ENCODE measurements at places on chromosomes 2 and 18.

GRCh38 chr2:219662566-219662965, 35.1 kb downstream of the SLC4A3 start:
- no peak for DNase-seq

GRCh38 chr2:54196646-54197045, 59.4 kb downstream of the TSPYL6 start:
- no peak for DNase-seq

- DNase-seq = no peak
Observed at GRCh38 chr2:25445464-25445863, 103.7 kb upstream of the DNMT3A start.

- DNase-seq = no peak
Observed at GRCh38 chr2:42922790-42923579, 130.6 kb upstream of the HAAO start.

GRCh38 chr2:82395531-82395930, 2063.5 kb downstream of the SUCLG1 start:
- DNase-seq = no peak

- DNase-seq = peak; percentile 61
Observed at GRCh38 chr2:171319164-171319810, 114.5 kb downstream of the METTL8 start.

DNA sequence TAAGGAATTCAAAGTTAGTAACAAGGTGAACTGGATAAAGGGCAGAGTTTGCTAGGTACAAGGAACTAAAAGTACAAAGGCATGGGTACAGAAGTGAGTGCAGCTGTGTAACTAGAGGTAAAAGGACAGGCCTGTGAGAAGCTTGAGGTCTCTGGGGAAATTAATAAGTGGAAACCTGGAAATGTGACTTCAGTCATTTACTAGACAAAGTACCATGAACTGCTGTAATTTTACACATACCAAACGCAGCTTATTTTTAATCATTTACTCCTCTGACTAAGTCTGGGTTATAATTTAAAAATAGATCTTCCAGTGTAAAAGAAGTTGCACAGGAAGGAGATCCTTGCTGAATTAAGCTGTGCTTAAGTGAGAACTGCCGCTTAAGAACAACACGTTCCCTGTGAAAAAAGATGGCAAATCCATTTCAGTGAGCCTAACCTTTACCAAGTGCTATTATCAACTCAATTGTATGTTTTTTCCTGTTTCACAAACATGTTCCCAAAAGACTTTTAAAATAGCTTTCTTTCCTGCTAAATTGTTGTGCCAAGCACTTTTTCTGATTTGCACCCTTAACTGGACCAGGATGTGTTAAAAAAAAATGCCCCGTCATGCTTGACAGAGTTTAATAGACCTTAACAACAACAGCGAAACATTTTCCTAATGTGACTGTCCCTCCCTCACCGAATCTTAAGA, 44.3 kb downstream of the CALCRL start:
- no peak for DNase-seq

GRCh38 chr2:235224410-235224809, 269.4 kb upstream of the AGAP1 start:
- no peak for DNase-seq

DNA sequence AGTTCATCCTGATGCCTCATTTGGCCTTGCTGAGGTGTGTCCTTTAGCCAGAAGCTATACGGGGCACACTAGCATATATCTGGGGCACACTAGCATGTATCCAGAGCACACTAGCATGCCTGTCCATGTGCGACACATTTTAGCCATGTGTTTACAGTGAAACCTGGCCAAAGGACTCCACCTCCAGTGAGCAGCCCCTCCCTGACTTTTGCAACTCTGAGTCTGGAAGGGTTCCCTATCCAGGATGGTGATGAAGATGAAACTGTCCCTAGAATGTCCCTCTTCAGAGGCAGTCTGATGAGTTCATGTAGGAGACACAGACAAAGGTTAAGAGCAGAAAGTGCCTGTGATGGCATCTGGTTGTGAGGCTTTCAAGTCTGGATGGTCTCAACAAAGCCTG, 61.4 kb upstream of the LGALSL start:
- DNase-seq = no peak

GRCh38 chr18:916562-916961, 11.9 kb downstream of the ADCYAP1 start:
- no peak for DNase-seq

DNA sequence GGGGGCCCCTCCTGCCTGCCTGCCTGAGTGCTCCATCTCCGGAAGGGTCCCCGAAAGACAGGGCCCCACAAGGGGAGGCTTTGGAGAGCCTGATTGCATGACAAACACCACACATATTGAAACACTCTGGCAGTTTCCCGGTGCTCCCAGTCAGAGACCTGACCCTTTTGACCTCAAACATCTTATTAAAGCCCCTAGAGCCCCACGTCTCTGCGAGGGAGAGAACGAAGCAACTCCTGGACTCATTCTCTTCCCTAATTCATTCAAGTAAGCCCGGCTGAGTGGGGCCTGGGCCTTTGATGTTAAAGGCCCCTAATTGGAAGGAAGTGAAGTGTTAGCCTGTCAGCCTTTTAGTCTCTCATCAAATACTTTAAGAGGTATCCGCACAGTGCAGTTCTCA, 335.6 kb downstream of the CYRIA start:
- DNase-seq = no peak

DNA sequence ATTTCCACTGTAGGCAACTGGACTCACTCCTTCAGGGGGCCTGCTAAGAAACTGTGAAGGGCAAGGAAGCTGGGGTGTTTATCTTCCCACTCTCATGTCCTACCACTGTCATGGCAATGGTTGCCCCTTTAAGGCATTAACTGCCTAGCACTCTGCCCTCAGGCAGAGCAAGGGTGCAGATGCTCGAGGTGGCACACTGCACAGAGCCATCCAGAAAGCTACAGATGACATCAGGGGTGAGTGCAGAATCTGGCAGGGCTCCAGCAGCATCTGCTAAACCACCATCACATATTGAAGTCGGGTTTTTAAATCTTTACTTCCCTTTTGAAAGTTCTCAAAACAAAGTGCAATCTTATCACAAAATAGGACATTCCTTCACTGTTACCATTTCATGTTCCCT, 75.4 kb downstream of the RAPGEF4 start:
- no peak for DNase-seq

- DNase-seq = no peak
Observed at GRCh38 chr2:8447610-8448221, 234.1 kb upstream of the ID2 start.

- no peak for DNase-seq
Observed at GRCh38 chr18:42745931-42746330, 369.6 kb downstream of the RIT2 start.

All from central memory CD4-positive, alpha-beta T cell (primary cell).